A549 treated with AZD2906 at 1 μM for 4 hours (cell line): ENCODE measurements at places on chromosomes 2 and 18. TPM values are rescaled to one million over a fixed set of nuclear protein-coding genes. Genes with fewer than 3 reads are reported as not detected.

FAM124B gene
- not detected in 5 replicates for total RNA-seq

IL1RN gene
- 0.16 to 0.37 TPM (median 0.33 TPM) in 5 replicates for total RNA-seq

DCDC2C gene
- total RNA-seq: 0.15 to 0.82 TPM (median 0.40 TPM) in 5 replicates

EVA1A gene
- 7.8 to 10.1 TPM (median 8.6 TPM) in 5 replicates for total RNA-seq

COL3A1 gene
- total RNA-seq: 0.14 to 0.22 TPM (median 0.15 TPM) in 5 replicates

SPOPL gene
- total RNA-seq: 6.1 to 8.0 TPM (median 7.8 TPM) in 5 replicates

STK39 gene
- 15.9 to 20.6 TPM (median 18.0 TPM) in 5 replicates for total RNA-seq

SF3B1 gene
- total RNA-seq: 112 to 134 TPM (median 121 TPM) in 5 replicates

EVX2 gene
- total RNA-seq: 0.01 TPM in 1 of 5 replicates, not detected in the others

FOXD4L1 gene
- 0.20 to 0.57 TPM (median 0.35 TPM) in 5 replicates for total RNA-seq

ANKRD62 gene
- total RNA-seq: not detected in 5 replicates

AP1S3 gene
- total RNA-seq: 27.8 to 48.2 TPM (median 28.4 TPM) in 5 replicates
